Kidney capillary endothelial cell (primary cell): ENCODE measurements at places on chromosomes 7 and 10.

- peak; percentile 45 for DNase-seq
Observed at GRCh38 chr7:97179454-97180104, 62.1 kb downstream of the SDHAF3 start.

GRCh38 chr10:74955796-74956195, 129.4 kb downstream of the KAT6B start:
- DNase-seq: no peak

- no peak for DNase-seq
Observed at GRCh38 chr7:24764972-24765744, 7.9 kb upstream of the GSDME start.

DNA sequence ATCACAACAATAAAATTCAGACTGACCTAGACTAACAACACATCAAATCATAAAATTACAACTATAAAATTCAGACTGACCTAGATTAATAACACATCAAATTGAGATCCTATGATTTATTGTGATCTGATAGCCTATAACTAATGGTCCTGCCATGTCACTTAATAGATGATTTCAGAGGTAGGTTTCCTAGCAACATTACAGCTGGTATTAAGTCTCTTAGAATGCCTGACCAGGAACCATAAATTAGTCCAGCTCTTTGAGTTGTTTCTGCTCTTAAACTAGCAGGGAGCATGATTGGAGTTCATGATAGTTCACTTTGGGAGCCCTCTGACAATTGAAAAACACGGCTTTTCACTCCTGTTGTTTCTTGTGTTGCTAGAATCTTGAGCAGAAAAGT, 318.9 kb downstream of the BMPER start:
- DNase-seq: no peak

- DNase-seq: peak; percentile 39
Observed at GRCh38 chr7:322111-322671, 32.2 kb downstream of the FOXL3 start.

- DNase-seq: peak; percentile 26
Observed at GRCh38 chr10:116385994-116386809, 41.4 kb upstream of the PNLIPRP3 start.

DNA sequence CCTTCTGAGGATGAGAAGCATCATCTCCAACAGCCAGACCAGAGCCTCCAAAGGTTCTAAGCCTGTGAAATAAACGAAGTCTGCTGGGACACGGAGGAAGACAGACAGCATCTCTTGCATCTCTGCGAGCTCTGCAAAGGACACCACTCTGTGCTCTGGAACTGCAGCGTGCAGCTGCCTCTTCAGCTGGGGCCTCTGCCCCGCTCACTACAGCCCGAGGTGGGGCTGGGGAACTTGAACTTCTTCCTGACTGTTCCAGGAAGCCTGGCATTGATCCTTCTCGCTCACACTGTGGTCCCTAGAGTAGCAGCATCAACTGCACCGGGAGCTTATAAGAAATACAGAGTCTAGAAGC, 163.3 kb downstream of the USP6NL start:
- DNase-seq: no peak

DNA sequence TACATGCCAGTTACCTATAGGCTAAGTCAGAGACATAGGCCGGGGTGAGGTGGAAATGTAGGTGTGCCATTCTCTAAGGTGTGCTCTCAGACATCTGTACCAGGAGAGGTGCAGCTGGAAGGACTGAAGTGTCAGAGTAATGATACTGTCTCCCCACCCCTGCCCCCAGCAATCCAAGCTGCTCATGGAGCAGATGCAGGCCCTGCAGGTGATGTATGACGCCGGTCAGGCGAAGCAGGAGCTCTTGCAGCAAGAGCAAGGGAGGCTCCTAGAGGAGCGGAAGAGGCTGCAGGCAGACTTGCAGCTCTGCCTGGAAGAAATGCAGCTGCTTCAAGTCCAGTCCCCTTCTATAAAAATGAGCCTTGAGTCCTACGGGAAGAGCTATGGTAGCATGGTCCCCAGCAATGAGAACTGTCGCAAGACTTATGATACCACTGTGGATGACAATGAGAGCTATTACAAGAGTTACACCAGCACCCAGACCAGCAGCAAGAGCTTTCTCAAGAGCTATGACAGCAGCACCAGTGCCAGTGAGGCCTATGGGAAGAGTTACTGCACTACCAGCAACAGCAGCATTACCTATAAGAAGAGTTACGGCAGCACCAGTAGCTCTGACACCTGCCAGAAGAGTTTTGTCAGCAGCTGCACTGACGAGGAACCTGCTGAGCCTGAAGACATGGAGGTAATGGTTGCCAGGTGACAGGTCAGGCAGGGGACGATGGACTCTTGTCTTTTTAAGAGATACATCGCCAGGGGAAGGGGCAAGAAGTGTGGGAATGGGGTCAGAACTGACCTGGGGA, 18.4 kb upstream of the FLNC start:
- no peak for DNase-seq

DNA sequence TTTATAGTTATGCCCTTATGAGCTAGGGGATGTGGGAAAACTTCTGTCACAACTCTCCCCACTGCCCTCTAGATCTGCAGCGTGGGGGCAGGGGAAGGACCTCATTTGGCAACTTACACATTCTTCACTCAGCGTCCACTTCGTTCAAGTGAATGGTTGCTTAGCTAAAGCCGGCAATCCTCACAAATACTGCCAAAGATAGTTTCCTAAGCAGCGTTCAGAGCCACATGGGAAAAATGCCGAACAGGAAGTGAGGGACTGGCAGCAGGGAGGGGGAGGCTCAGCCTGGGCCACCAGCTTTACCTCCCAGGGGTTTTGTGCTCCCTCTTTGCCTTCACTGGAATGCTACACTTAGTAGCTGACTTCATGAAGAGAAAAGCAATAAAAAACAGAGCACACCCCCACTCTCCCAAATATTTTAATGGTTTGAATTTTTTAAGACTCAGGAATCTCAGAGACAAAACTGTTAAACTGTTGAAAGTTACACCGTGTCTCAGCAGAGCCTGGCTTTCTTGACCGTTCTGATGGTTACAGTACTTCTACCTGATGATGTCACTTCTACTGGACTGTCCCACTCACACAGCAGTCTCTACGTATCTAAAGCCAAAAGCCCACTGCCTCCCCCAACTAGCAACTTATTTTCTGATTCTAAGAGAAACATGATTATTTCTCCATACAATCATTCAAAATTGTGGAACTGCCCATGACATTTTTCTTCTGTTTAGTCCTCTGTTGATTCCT, 10.4 kb downstream of the GRM3 start:
- DNase-seq: no peak

- DNase-seq: peak; percentile 70
Observed at GRCh38 chr7:102891693-102892261, 21.0 kb upstream of the LRRC17 start.

- no peak for DNase-seq
Observed at GRCh38 chr10:17771017-17771416, 19.0 kb downstream of the TMEM236 start.

GRCh38 chr7:26449175-26450165, 157.8 kb downstream of the SNX10 start:
- peak; percentile 84 for DNase-seq

DNA sequence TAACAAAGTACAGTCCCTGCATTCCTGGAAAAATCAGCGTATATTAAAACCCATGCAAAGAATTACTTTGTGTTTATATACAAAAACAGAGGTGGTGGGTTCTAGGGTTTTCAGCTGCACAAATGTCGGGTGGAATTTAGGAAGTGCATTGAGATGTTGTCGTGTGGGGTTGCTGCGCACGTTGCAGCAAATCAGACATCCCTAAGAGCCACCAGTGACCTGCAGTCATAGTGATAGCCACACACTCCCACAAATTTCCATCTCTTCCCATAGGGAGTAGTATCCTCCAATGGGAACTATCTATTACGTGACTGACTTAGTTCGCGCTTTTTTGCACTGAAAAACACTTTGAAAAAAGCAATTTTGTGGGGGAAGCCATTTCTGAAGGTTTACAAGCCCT, 375.2 kb upstream of the GALNT17 start:
- DNase-seq: no peak

DNA sequence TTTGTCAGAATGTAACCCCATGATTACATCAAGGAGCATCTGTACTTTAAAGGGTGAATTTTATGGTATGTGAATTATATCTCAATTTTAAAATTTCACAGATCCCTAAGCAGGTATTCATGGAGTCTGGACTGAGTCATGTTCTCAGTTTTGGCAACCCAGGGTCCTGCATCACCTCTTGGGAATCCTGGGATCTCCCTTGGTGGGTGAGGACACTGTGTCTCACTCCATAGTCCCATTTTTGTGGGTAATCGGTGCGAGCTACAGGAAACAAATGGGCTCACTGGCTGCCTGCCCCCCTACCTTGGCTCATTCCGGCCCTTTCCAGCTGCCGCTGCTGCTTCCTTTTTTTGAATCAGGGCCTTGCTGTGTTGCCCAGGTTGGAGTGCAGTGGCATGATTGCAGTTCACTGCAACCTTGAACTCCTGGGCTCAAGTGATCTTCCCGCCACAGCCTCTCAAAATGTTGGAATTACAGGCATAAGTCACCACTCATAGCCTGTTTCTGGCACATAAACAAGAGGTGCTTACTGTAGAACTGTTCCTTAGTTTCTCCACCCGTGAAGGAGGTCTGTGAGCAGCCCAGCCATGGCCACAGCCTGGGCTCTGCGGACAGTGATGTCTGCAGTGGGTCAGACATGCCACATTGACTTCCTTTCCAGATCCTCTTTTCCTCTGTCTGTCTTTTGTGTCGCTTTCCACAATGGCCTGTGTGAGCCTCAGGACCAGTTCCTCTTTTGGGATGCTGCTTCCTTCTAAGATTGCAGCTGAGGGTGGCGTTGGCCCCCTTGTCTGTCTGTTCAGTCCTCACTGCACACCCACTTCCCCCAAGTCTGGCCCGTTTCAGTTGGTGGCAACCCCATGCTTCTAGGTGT, 14.5 kb downstream of the PALD1 start:
- DNase-seq: no peak

DNA sequence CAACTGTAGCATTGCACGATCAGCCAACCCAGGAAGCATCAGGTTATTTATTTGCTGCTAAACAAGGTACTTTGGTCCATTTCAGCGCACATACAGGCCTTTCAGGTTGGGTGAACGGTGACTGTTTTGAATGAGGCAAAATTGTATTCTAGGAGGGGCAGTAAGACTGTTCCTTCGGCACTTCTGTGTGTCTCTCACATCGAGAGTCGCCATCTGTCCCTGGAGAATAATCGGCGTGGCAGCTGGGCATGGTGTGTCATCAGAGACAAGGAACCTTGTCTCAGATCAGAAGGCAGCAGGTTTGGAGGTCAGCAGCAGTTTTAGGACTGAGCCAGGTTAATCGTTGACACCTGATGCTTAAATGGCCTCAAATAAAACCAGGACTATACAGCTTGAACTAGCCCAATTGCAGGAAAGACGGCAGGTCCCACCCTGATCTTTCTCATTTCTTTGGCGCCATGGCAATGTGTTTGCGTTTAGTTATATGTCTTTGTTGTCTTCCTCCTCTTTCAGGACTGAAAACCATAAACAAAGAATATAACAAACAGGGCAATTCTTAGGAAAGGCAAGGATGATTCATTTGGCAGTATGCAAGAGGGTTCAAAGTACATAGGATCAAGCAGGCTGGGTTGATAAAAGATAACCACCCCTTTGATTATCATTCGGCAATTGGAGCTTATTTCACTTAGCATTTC, 92.0 kb upstream of the PRR15 start:
- DNase-seq: no peak

DNA sequence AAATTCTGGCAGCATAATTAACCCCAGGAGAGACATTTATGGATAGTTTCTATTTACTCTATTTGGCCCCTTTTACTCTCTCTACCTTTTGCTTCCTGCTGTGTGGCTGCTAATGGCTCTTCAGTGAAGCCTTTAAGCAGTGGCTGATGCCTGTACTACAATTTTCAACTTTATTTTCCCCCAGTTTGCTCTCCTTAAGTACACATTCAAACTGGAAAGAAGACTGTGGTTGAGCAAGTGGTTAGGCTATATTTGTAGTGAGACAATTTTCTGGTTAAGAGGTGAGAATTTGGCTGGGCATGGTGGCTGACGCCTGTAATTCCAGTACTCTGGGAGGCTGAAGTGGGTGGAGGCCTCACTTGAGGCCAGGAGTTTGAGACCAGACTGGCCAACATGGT, 8.5 kb upstream of the RSBN1L start:
- DNase-seq: no peak

- no peak for DNase-seq
Observed at GRCh38 chr10:88515235-88515634, 67.9 kb downstream of the RNLS start.

- no peak for DNase-seq
Observed at GRCh38 chr7:18126281-18126680, 98.6 kb upstream of the PRPS1L1 start.

GRCh38 chr10:96513305-96513697, 425 bp downstream of the TLL2 start:
- no peak for DNase-seq

GRCh38 chr7:50795253-50795652, 12.6 kb upstream of the GRB10 start:
- DNase-seq: no peak

DNA sequence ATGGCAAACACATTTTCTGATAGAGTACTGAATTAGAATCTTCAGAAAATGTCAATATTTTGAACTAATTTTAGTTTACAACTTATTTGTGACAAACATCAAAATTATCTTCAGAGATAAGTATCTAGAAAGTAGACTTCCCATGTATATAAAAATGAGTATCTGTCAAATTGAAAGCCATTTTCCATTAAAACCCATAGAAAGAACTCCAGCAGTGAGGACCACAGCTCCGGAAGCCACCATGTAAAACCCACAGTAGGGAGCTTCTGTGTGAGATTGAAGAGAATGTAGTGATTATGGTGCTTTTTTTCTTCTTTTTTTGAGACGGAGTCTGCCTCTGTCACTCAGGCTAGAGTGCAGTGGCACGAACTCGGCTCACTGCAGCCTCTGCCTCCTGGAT, 687.0 kb downstream of the TYW1 start:
- no peak for DNase-seq

- no peak for DNase-seq
Observed at GRCh38 chr10:126909147-126909546, 3.9 kb downstream of the DOCK1 start.

DNA sequence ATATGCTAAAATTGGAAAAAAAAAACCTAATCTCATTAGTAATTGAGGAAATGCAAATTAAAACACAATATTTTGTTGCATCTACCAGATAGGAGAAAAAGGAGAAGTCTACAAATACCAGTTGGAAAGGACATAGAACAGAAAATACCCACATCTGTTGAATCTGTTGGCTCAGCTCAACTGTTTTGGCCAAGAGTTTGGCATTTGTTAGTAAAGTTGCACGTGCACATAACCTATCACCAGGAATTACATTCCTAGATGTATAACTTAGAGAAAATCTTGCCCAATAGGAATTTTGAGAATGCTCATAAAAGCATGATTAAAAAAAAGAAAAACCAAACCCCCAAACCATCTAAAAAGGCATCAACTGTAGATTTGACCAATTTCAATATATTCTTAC, 282.1 kb upstream of the BMPER start:
- no peak for DNase-seq
